Central memory CD4-positive, alpha-beta T cell (primary cell): ENCODE measurements at places on chromosomes 13 and 19.

DNA sequence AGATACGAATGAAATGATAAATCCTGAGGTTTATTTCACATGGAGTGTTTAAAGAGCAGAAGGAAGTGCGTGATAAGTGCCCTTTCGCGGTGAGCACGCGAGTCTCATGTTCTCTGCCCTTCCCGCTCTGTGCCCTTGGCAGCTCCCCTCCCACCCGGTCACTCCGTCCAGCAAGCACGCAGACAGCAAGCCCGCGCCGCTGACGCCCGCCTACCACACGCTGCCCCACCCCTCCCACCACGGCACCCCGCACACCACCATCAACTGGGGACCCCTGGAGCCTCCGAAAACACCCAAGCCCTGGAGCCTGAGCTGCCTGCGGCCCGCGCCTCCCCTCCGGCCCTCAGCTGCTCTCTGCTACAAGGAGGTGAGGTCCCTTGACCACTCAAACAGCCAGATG is 37.4 kb upstream of the TEX29 start:
- DNase-seq, result no peak

GRCh38 chr13:98761126-98761985 is 8.9 kb upstream of the SLC15A1 start:
- no peak for DNase-seq

- no peak for DNase-seq
Measured at GRCh38 chr19:18306209-18306887, 16.5 kb downstream of the LSM4 start.

- DNase-seq, result no peak
Measured at GRCh38 chr19:38710928-38711725, 33.1 kb downstream of the CAPN12 start.

DNA sequence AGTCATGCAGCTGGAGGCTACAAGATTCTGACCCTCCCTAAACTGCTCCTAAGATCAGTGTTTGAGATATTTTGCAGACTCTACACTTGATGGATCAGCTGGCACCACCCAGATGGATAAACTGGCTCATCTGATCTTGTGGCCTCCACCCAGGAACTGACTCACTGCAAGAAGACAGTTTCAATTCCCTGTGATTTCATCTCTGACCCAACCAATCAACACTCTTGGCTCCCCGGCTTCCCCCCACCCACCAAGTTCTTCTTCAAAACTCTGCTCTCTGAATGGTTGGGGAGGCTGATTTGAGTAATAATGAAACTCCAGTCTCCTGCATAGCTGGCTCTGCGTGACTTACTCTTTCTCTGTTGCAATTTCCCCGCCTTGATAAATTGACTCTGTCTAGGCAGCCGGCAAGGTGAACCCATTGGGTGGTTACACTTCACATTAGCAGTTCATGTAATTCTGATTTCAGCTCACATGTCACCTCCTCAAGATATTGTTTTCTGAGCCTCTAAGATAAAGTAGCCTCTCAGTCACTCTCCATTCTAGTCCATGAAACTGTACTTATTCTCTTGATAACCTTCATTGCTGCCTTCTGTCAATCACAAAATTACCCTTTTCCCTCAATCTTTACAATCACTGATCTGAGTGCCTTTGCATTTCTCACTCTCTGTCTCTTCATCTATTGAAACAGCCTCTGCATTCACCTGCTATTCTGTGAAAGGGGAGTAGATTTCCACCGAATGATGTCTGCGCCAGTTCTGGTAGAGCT is 9.9 kb upstream of the FPR3 start:
- no peak for DNase-seq

- DNase-seq, result no peak
Measured at GRCh38 chr13:113607889-113608635, 23.5 kb downstream of the TFDP1 start.

GRCh38 chr19:53808710-53809125 is 15.4 kb downstream of the NLRP12 start:
- no peak for DNase-seq
